Omental fat pad (tissue), 4 donors: ENCODE measurements at places on chromosomes 2 and 18. TPM values are rescaled to one million over a fixed set of nuclear protein-coding genes. Genes with fewer than 3 reads are reported as not detected.

Gene TMEM131
- 24.1 TPM for total RNA-seq

Gene SPP2
- total RNA-seq: not detected

Gene RTTN
- 10.1 TPM for total RNA-seq

Gene CTAGE1
- not detected for total RNA-seq

DNA sequence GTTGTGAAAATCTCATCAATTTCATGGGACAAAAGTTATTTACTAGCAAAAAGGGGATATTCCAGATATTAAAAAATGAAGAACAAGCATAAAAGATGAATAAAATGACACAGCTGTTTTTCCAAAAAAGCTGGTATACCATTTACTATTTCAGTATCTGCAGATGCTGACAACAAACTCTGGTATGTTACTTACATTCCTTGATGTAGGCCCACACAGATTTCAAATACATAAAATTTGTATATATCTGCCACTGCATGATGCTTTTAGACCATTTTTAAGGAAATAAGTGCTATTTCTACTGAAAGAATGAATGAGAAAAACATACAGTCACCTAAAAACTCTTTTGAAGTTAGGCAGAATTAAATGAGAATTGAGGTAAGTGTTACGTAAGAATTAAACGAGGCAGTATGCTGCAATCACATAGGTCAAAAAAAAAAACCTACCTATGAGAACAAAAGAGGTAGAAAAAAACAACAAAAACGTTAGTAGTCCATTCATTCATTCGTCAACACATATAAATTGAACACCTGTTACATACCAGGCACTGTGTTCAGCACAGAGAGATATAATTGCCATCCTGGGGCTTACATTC lies 32.5 kb downstream of the ARL5A start:
- no peak for DNase-seq

DNA sequence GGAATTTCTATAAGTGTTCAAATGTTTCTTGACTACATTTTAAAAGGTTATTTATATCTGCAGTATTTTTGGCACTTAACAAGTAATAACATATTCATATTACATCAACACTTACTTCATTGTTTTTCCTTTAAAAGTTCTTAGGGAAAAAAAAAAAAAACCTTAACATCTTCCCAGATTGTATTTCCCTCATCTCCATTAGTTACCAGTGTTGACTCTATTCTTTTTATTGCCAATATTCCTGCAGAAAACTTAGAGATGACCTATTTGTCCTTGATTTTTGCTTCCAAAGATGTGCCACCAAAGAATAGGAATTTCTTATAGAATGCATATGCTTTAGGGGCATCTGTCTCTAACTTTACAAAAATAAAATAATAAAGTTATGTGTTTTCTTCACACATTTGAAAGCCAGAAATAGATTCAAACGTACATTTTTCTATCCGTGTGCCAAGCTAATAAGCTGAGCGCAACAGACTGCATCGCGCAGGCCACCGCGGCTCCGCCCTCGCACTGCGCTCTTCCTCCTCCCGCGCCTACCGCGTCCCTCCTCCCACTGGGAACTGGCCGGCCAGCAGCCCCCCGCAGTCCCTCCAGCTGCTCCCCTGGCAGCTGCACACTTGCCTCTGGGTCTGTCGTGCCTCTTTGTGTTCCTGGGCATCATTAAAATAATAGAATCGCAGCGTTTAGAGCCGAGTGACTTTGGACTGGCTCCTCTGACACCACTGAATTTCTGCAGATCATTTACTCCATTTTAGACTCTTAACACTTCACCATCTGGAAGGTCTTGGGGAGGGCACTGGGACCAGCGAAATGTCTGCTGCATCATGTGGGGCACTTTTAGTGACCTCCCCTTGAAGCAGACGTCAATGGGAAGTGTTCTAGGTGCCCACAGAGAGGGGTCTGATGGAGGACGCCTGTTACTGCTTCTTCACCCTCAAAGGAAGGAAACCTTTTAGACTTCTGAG lies 21.2 kb upstream of the NAB1 start:
- no peak for DNase-seq

- DNase-seq: no peak
Measured at GRCh38 chr18:23200756-23201155, 65.5 kb downstream of the CABLES1 start.

GRCh38 chr18:23350188-23350587 lies 102.9 kb upstream of the RIOK3 start:
- DNase-seq: no peak

GRCh38 chr2:213696442-213696841 lies 412.2 kb downstream of the SPAG16 start:
- DNase-seq: no peak

- no peak for DNase-seq
Measured at GRCh38 chr2:190407246-190407661, 901 bp upstream of the MFSD6 start.

- DNase-seq: no peak
Measured at GRCh38 chr2:84201158-84201557, 257.9 kb downstream of the SUCLG1 start.
